Effector memory CD4-positive, alpha-beta T cell (primary cell): ENCODE measurements at places on chromosomes 3 and 15.

DNA sequence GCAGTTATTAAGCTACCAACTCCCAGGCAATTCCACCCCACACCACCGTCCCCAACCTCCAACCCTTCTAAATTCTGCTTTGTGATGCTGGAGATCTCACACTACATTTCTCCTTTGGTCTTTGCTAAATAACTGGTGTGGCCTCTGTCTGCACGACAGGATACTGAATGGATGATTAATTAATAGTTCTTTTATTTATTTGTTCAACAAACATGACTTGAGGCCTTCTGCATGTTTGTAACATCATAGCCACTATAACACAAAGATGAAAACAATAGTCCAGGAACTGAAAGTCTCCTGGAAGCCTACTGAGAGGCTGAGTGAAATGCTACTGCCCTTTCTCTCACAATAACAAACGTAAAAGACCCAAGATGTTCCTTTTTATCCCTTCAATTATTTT, 609.5 kb upstream of the UBE2E2 start:
- no peak for DNase-seq

DNA sequence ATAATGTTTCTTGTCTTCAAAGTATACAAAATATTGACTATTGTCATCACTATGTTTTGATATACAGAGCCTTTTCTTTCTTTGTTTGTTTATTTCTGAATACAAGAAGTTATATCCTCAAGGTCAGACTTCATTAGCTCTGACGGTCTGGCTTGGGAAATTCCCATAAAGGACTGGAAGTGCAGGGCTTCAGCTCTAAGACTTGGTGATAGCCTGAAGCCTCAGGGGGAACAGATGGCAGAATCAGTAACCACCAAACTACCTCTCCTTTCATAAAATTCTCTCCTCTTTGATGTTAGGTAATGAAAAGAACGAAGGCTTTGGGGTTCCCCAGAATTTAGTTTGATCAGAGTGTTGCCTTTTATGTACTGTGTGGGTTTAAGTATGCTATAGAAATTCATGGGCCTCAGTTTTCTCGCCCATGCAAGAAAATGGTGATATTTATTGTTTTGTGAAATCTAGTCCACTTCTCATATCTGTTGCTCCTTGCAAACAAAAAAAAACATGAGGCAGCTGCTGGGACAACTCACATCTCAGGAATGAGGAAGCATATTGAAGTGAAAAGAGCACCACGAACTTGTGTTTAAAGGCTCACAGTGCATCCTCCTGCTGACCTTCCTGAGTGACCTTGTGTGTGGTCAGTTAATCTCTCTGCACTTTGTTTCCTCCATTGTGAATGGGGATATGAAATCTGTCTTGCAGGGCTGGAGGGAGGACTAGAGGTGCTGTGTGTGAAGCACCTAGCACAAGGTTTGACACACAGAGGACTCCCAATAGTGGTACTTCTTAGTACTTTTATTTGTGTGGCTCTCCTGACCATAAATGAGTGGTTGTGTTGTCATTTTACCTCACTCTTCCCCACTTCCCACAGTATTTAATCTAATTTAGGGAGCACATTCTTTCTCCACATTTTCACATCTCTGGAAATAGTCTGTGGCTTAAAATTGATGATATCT, 569.8 kb upstream of the IL12A start:
- no peak for DNase-seq

DNA sequence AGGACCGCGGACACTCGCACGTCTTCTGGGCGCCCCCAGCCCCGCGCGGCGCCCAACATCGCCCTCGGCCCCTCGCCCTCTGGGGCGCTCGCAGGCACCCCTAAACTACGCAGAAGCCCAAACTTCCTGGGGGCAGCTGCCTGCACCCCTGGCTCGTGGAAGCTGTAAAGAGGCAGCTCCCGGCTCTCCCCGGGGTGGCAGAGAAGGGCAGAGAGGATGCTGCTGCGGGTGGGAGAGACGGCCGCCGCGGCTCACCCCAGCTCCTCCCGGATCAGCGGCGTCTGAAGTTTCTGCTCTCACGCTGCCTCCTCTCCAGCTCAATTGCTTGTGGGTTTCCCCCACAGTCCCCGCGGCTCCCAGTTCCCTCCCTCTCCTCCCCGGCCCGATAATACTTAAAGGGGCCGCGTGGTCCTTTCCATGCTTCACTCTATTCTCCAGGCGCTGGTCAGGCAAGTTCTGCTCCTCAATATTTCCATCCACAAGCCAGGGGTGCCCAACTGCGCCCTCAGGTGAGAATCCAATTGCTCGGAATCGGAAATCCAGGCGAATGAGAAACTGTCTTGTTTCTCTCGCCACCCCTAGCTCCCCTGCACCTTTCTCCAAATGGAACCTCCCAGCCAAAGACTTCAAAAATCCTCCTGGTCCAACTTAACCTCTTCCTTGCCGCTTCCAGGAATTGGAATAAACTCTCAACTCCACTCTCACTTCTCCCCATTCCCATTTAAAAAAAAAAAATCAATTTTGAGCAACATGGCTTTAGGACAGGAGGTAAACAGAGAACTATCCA, 748.5 kb downstream of the ROBO1 start:
- DNase-seq: no peak

DNA sequence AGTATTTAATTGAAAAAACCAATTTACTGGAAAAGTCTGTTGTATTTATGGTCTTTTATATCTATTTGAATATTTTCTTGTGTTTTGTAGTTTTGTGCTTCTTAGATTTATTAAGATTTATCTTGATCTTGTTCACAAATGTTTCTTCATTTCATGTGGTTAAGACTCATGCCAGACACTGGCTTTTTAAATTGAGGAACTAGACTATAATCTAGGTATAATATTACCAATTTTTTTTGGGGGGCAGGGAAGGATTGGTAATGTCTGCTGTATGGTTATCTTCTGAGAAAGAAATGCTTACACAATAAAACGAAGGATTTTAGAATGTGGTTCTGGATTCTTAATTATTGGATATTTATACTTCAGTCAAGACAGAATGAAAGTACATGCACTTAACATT, 24.9 kb downstream of the AP4E1 start:
- no peak for DNase-seq

GRCh38 chr3:56131974-56132590, 336.2 kb downstream of the ERC2 start:
- DNase-seq: no peak

DNA sequence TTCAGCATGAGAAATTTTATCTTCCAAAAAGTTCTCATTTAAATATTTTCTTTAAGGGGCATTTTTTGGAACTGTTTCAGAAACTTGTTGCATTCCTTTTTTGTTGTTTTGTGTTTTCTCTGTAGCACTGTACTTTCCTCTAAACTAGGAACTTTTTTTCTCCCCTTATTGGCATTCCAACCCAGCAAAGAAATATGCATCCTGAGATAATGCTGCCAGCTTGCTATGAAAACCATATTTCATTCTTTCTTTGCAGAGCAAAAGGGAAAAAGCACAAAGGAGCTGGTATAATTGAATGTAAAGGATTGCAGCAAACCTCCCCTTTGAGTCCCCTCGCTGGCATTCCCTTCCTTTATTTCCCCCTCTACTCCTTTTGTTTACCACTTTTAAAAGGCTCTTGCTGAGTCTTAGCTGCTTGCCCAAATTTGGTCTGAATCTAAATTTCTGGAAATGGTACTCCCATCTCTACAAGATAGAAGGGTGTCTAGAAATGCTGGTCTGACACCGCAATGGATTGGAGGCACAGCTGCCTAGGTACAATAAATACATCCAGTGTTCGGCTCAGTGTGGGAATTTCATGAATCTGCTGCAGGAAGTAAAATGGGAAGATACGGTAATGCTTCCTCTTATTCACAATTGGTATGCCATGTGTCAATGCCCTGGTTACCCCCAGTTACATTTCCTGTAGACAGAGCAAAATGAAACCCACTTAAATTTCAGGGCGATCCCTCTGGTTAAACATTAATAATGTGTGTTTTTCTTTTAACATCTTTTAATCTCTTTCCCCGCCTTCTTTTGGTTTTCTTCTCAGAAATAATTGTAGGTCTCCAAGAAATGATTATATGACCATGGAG, 156.6 kb downstream of the MEIS2 start:
- DNase-seq: no peak

DNA sequence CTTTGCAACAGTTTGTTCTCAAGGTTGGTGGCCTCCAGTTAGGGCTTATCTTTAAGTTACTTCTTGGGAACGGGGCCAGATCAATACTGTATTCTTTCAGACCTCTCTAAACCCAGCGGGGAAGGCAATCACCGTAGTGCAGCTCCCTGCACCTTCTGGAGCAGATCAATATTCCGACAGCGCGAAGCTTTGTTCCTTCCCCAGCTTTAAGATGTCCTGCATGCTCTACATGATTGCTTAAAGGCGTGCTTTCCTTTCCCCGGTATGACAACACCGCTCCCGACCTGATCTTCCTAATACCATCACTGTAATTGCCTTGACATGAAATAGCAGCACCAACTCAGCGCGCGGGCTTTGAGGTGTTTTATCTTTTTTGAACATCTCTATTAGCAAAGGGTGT, 755.2 kb downstream of the NR2F2 start:
- no peak for DNase-seq

DNA sequence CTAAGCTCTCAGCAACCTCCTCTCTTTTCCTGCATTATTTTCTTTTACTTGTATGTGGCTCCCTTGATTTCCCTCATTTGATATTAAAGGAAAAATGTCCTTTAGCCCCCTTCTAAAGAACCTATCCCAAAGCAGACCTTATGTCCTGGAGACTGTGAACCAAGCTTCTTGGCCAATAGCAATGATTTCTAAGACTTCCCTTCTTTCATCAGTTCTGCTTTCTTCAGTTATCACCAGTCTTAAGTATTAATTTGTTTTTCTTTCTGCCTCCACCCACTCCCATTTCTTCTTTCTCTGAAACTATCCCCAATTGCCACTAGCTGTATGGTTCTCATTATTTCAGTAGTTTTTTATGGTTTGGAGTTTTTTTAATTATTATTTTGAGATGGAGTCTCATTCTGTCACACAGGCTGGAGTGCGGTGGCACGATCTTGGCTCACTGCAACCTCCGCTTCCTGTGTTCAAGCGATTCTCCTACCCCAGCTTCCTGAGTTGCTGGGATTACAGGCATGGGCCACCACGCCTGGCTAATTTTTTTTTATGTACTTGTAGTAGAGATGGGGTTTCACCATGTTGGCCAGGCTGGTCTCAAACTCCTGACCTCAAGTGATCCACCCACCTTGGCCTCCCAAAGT, 12.1 kb downstream of the TMOD3 start:
- DNase-seq: no peak

- no peak for DNase-seq
Observed at GRCh38 chr3:40621252-40621651, 96.5 kb downstream of the ZNF621 start.

DNA sequence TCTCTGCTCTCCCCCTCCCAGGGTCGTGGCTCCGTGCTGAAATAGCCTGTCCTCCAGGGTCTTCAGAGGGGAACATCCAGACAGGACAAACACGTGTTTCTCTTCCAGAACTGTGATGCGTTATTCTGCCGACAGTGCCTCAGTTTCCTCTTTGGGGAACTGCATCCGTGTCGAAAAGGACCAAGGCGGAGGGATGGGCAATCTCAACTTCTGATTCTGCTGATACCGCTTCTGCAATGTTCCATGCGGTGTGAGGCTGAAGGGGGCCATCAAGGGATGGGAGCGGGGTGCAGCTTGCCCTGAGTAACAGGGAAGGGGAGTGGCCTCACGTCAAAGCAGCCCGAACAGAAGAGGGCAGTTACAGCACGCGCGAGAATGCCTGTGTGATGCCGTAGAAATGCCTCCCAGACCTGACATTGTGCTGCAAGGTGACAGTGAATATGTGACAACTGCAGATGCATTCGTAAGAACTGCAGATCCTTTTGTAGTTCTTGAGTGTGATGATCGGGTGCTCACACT, 275.7 kb downstream of the SHQ1 start:
- DNase-seq: no peak

DNA sequence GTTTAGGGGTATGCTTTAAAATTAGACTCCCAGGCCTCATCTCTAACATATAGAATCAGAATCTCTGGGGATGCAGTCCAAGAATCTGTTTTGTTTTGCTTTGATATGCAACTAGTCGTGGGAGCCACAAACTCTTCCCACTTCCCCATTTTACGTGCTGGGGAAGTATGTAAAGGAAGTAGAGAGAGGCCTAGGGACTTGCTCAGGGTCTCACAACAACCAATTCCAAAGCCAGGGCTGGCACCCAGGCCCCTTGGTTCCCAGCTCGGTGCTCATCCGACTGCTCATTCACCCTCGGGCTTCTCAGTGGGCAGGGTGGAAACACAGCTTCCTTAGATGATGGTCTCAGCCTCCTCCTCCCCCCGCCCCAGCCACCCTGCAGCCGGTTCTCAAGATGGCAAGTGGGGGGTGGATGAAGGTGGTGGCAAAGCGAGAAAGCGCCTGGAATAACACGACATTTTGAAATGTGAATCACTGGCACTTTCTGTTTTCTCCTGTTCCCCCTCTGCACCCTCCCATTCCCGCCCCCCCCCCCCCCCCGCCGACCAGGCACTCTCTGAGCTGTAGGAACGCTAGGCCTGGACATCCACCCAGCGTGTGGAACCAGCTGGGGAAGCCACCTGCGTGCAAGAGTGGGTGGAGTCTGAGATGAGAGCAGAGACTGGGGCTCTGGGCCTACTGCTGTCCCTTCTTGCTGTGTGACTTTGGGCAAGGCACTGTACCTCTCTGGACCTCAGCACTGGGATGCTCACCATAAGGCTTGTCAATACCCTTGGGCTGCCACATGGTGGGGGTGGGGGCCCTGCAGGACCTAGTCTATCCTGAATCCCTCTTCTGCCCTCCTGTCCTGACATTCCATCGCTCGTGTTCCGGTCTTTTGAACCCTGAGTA, 214.5 kb downstream of the RPLP1 start:
- no peak for DNase-seq

- DNase-seq: no peak
Observed at GRCh38 chr15:73755946-73756345, 2.8 kb upstream of the INSYN1 start.

- DNase-seq: no peak
Observed at GRCh38 chr3:24154013-24154695, 209.1 kb downstream of the NR1D2 start.

DNA sequence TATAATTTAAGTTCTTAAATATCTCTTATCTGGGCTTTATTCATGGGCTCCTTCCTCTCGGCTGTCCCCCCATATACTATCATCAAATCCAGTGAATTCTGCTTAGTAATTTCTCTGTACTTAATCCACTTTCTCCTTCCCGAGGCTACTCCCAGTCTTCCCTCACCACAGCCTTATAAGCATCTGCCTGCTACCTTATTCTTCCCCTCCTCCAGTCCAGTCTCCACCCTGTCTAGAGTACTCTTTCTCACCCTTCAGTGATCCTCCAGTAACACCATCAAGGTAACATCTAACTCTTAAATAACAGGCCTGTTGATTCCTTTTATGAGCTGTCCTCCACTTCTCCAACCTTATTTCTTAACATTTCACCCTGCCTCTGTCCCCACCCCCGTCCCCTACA, 65.8 kb downstream of the NEO1 start:
- no peak for DNase-seq
